Mesothelial cell of epicardium (in vitro differentiated cells): ENCODE measurements at places on chromosomes 2 and 18.

- peaks cover 13% of the 10 kb centered on the region for H3K36me3 ChIP-seq
- H3K4me1 ChIP-seq = peaks cover 20% of the 10 kb centered on the region
- H3K27me3 ChIP-seq = no peaks in the 10 kb centered on the region
- H3K4me3 ChIP-seq = no peak overlapping the region
- no peak for DNase-seq
- H3K27ac ChIP-seq = no peak overlapping the region
Observed at GRCh38 chr18:47871288-47871687, 59.2 kb downstream of the SMAD2 start.

DNA sequence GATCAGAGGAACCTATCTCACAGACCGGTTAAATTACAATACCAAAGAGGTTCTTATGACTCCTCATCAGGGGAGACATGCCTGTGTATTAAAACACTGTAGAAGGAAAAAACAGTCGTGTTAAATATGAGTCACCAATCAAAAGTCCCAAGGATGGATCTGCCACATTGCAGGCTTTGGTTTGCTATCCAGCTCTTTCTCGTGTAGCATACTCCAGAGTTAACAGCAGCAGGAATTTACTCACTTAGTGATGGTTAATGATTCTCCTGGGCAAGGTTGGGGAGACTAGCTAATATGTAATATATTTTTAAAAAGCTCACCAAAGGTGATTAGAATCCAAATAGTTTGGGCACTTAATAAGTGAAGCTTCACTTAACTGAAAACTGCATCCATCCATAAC, 109.7 kb downstream of the MBD5 start:
- peaks cover 8% of the 10 kb centered on the region for H3K36me3 ChIP-seq
- H3K4me1 ChIP-seq = peaks cover 18% of the 10 kb centered on the region
- no peak overlapping the region for H3K27ac ChIP-seq
- H3K27me3 ChIP-seq = no peaks in the 10 kb centered on the region
- DNase-seq = no peak
- no peak overlapping the region for H3K4me3 ChIP-seq

DNA sequence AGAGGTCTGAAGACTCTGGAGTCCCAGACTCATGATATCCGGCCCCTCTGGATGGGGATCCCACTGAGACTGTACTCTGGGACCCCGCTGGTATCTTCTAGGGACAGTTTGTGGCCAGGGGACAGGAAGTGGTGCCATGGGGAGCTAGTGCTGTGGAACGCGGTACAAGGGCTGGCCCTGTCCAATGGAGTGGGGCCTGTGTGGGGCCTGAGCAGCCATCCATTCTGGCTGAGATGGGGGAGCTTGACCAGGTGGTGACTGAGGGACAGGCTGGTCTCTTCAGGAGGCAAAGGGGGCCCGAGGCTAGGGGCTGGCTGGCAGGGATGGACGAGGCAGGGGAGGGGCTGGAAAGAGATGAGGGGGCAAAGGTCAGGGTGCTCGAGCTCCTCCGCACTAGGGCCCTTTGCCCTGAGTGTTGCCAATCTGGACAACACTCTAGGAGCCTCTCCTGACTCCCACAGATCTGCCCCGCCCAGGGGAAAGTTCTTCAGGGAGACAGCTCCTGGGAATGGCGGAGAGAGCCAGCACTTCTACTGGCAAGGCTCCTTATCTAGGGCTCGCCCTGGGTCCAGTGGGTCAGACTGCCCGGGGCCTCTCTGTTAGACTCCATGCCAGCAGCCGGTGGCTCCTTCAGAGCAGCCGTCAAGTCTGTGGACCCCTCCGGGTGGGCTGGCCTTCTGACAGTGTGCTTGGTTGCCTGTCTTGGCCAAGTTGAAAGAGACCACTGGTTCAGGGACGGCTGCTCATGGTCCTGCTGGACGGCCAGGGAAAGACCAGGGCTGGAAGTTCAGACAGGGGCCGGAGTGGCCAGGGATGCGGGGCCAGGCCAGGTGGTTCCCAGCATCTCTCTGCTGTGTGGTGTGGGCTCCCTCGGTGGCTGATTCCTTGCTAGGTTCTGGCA, 12.3 kb downstream of the MALL start:
- H3K4me1 ChIP-seq = peaks cover 58% of the 10 kb centered on the region
- H3K27ac ChIP-seq = peak overlapping the region; percentile 23
- H3K36me3 ChIP-seq = peaks cover 4% of the 10 kb centered on the region
- peaks cover 3% of the 10 kb centered on the region for H3K27me3 ChIP-seq

- H3K27ac ChIP-seq = no peak overlapping the region
- H3K27me3 ChIP-seq = peaks cover 48% of the 10 kb centered on the region
- peaks cover 31% of the 10 kb centered on the region for H3K4me1 ChIP-seq
- H3K4me3 ChIP-seq = no peak overlapping the region
Observed at GRCh38 chr2:866009-866680, 84.5 kb upstream of the SNTG2 start.
